ENCODE measurements at places on chromosomes 4 and X.

- DNase-seq: no peak
- peak overlapping the region; percentile 67 for H3K27ac ChIP-seq
- peaks cover 13% of the 10 kb centered on the region for H3K4me1 ChIP-seq
- H3K27me3 ChIP-seq: no peaks in the 10 kb centered on the region
- H3K36me3 ChIP-seq: no peaks in the 10 kb centered on the region
These were observed 185.8 kb downstream of the APBB2 start for GRCh38 chr4:41028392-41029076.

DNA sequence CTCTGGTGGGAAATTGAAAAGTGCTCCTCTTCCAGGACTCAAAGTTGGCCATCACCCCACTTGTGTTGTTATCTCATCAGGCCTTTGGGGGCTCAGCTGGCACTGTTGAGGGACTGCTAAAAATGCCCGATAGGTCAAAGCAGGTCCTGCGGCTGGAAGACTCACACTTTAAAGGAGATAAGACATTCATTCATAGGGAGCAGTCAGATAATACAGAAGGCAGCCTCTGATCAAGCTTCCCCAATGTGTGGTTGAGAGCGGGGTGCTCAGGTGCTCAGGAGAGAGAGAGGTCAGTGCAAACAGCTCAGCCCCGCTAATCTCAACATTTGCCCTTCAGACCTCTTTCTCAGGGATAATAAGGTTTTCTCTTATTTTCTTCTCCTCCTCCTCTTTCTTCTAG, 70.3 kb downstream of the TMEM154 start:
- no peaks in the 10 kb centered on the region for H3K27me3 ChIP-seq
- no peak overlapping the region for H3K27ac ChIP-seq
- H3K4me1 ChIP-seq: no peaks in the 10 kb centered on the region

GRCh38 chrX:139563251-139563650, 32.7 kb downstream of the F9 start:
- no peak for DNase-seq
- H3K36me3 ChIP-seq: no peaks in the 10 kb centered on the region
- no peaks in the 10 kb centered on the region for H3K4me1 ChIP-seq

DNA sequence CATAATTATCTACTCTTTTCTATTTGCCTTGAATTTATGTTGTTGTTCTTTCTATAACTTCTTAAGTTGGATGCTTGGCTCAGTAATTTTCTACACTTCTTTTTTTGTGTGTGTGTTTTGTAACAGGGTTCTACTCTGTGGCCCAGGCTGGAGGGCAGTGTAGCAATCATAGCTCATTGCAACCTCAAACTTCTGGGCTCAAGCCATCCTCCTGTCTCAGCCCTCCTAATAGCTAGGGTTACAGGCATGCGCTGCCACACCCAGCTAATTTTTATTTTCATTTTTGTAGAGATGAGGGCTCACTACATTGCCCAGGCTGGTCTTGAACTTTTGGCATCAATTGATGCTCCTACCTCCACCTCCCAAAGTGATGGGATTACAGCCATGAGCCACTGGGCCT, 20.7 kb upstream of the UCHL1 start:
- H3K27ac ChIP-seq: no peak overlapping the region
- H3K4me1 ChIP-seq: no peaks in the 10 kb centered on the region
- DNase-seq: no peak
- H3K36me3 ChIP-seq: no peaks in the 10 kb centered on the region
- H3K4me3 ChIP-seq: no peak overlapping the region

DNA sequence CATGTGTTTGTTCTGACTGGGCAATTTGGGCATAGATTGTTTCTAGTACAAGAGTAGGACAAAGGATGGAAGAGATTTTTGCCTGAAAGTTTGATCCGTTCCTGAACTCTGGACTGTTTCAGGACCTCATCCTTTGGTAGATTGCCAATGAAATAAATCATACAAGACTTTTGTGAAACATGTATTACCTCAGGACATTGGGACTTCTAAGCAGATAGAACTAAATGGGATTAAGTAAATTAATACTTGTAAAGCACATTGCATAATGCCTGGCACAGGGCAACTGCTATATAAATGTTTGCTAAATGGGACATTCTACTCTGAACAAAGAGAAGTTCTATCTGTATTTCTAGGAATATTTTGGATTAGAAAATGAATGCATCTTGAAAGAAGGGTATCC, 164.8 kb upstream of the RPS6KA3 start:
- H3K27me3 ChIP-seq: no peaks in the 10 kb centered on the region
- H3K4me3 ChIP-seq: no peak overlapping the region
- H3K36me3 ChIP-seq: no peaks in the 10 kb centered on the region
- no peak for DNase-seq
- no peaks in the 10 kb centered on the region for H3K4me1 ChIP-seq

- H3K27ac ChIP-seq: no peak overlapping the region
- no peaks in the 10 kb centered on the region for H3K36me3 ChIP-seq
These were observed 2.6 kb downstream of the MCUB start for GRCh38 chr4:109562457-109563239.

All from body of pancreas (tissue), 4 donors.